T-helper 9 cell (primary cell): ENCODE measurements at places on chromosomes 12 and 14.

- DNase-seq: no peak
Measured at GRCh38 chr12:107287436-107288413, 194.4 kb upstream of the CRY1 start.

- no peak for DNase-seq
Measured at GRCh38 chr12:95151821-95152220, 65.4 kb downstream of the FGD6 start.

DNA sequence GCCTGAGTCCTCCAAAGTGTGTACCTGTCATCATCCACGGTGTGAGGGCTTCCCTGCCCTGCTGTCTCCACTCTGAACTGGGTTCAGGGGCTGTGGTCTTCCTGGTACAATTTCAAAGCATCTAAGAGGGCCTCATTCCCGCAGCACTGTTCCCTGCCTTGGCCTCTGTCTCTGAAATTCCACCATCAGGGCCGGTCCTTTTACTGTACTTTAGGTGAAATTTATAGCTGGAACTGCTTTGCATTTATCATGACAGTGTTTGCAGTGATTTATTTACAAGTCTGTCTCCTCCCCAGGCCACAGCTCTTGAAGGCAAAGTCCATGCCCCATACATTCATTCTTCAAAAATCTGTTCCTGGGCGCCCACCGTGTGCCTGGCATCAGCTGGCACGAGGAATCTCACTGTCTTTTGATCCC, 36.9 kb upstream of the NCOR2 start:
- DNase-seq: no peak

DNA sequence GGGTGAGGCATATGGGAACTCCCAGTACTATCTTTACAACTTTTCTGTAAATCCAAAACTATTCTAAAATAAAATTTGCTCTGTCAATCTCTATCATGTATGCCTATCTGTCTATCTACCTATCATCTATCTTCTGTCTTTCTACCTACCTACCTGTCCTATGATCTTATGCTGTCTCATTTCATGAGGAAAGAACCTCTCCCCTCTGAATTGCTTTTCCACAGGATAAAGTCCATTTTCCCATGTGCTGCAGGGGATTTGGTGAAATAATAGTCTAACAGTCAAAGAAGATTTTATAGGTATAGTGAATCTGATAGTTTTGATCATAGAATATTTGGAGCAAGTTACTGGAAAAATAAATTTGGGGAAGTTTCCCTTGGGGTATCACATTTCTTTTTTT, 86.8 kb upstream of the RIC8B start:
- no peak for DNase-seq

DNA sequence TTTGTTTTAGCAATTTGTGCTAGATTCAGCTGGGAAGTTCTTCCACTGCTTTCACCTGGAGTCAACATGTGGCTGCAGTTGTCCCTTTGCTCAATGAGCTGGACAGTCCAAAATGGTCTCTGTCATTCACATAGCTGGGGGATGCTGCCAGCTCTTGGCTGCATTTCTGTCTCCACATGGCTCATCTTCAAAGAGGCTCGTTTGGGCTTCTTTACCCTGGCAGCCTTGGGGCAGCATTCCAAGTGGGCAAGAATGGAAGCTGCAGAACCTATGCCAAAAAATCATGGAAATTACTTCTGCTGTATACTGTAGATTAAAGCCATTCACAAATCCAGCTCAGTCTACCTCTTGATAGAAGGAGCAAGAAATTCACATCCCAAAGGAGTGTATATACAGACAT, 199.1 kb downstream of the SLC5A8 start:
- no peak for DNase-seq

DNA sequence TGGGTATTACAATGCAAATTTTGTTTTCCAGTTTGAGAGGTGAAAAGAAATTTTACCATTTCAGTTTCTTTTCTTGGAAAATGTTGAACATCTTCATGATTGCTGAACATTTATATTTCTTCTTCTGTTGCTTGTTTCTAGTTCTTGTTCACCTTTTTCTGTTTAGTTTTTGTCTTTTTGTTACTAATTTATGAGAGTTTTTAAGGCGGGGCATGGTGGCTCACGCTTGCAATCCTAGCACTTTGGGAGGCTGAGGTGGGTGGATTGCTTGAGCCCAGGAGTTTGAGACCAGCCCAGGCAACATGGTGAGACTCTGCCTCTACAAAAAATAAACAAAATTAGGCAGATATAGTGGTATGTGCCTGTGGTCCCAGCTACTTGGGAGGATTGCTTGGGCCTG, 10.7 kb downstream of the KIF5A start:
- no peak for DNase-seq

DNA sequence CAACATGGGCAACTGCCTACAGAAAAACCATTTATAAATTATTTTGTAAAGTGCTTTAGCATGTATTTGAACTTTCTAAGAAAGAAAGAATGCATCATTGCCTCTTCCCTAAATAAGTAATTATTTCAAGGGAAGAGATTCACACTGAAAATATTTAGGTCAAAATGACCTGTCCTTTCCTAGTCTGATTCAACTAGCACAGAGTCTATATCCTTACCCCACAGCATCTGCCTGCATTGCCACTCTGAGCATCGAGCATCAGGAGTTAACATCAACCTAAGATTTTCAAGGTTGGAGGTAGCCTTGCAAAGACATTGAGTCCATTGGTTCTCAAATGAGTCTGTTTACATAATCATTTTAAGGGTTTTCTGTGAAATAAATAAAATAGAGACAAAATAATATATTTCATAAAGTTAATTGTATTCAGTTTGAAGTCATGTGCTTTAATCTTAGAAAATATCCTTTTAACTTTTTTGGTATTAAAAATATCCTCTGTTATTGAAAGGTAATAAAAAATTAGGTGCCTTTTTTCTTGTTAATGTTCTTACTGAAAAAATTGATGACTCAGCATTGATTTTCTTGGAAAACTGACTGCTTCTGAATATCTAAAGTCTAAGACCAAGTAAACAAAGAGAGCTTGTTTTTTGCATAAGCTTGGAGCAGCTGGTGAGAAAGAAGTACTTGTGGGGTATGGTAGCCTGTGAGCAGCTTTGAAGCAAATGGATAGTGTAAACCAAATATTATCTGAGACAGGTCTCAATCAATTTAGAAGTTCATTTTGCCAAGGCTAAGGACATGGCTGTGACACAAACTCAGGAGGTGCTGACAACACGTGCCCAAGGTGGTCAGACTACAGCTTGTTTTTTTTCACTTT, 269.0 kb upstream of the CLEC14A start:
- DNase-seq: no peak

GRCh38 chr12:85076688-85077430, 40.7 kb downstream of the LRRIQ1 start:
- no peak for DNase-seq

DNA sequence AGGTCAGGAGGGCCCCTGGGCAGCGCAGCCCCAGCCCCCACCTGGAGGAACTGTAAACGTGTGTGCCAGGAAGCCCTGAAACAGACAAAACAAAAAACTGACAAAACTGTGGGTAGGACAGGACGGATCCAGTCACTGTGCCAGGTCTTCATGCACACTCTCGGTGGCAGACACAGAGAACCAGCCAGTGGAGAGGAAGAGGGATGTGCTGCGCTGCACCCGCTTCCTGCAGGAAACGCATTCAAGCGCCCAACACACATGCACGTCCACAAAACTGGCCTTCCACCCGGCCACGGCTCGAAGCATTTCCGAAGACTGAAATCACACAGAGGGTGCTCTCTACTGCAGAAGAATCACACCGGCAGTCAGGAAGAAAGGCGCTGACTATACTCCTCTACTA, 16.9 kb downstream of the BRF1 start:
- no peak for DNase-seq

DNA sequence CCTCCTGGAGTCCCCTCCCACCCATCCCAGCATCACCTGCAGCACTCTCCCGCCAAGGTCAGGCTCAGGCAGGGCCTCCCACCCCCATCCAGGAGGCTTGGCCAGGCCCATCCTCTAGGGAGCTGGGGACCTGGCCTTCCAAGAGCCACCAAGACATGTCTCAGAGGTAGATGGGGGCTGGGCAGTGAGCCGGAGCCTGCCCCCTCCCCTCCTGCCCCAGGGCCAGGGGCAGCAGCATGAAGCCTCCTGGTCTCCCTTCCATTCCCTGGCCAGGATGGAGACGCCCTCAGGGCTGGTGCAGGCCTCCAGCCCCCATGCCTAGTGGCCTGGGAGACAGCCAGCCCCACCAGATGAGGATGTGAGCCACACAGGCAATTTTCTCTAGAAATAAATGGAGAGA, 69.3 kb upstream of the C14orf180 start:
- DNase-seq: no peak

DNA sequence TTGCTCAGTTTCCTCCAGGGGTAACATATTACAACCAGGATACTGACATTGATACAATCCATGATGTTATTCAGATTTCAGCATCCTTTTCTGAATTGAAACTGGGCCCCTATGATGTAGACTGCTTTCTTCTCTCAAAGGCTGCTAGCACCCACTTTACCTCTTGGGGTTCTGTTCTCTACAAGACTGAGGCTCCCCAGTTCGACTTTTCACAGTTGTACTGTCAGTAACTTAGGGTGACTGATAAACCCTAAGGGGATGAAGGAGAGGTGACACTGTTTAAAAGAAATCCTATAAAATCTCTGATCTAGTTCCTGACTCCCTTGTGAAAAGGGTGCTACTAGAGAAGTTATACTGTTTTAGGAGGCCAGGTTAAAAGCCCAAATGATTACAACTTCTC, 818 bp downstream of the VPS33A start:
- no peak for DNase-seq

- no peak for DNase-seq
Measured at GRCh38 chr14:99272632-99272898, 568 bp upstream of the BCL11B start.

- DNase-seq: no peak
Measured at GRCh38 chr14:54658836-54659235, 91.9 kb downstream of the SAMD4A start.

DNA sequence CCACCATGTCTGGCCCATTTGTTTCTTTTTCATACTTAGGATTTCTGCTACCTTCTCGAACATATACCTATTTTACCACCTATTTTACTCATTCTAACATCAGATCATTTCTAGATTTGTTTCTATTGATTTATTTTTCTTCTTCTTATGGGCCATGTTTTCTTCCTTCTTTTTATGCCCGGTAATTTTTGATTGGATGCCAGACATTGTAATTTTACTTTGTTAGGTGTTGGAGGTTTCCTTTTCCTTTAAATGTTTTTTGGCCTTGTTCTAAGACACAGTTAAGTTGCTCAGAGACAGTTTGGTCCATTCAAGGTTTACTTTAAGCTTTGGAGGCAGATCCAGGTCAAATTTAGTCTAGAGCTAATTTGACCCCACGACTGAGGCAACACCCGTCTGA, 14.7 kb upstream of the BEGAIN start:
- DNase-seq: no peak

GRCh38 chr12:128977441-128977840, 124.2 kb downstream of the GLT1D1 start:
- DNase-seq: no peak

DNA sequence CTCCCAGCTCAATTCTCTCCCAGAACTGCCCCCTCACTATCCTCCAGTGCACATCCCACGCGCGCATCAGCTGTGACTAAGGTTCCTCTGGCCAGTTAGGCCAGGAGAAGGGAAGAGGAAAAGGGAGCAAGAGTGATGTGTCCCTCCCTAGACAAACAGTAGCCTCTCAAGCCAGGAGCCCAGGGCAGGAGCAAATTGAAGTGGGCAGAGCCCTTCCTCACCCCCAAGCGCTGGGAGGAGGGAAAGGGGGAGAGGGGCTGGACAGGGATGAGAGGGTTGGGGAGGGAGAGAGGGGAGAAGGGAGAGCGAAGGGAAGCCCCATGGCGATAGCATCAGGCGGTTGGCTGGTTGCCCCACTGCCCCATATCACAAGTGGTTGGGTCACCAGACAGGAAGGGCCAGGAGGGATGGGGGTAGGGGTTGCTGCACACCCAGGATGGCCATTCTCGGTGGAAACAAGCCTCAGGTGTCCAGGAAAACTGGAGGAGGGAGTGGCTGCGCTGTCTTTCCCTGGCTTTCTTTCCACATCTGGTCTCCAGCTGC, 1.1 kb downstream of the CD63 start:
- DNase-seq: no peak

DNA sequence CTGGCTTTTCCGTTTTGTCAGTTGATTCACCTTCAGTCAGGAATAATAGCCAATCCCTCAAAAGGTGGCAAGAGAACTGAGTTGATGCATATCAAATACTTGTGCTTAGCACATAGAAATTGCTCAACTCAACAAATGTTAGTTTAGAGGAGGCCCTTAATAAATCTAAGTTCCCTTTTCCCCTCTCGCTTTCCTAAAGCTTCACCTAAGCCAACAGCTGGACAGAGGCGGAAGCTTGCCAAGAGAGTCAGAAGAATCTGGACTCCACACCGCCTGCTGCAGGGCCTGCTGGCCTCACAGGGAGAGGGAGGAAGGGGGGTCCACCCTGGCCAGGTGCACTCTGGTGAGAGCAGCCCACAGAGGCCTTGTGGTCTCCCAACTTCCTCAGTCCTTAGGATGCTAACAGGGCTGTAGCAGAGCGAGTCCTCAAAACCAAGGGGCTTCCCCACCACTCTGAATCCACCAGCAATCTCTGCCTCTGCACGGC, 213.1 kb downstream of the CHST11 start:
- DNase-seq: peak; percentile 3

- DNase-seq: no peak
Measured at GRCh38 chr14:98323836-98324235, 948.2 kb downstream of the BCL11B start.

DNA sequence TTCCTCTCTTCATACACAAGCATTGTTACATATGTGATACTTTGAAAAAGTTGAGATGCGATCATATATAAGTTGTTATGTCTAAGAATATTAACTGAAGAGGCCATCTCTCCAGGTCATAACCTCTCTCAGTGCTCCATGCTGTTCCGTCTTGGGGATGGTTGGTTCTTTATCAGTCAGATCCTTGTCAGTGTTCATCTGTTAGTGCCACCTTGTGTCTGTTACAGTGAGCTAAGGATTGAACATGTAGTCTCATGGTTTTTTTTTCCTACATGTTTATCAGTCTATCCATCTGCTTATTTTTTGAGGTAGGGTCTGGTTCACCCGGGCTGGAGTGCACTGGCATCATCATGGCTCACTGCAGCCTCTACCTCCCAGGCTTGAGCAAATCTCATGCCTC, 30.5 kb downstream of the EP400 start:
- no peak for DNase-seq

DNA sequence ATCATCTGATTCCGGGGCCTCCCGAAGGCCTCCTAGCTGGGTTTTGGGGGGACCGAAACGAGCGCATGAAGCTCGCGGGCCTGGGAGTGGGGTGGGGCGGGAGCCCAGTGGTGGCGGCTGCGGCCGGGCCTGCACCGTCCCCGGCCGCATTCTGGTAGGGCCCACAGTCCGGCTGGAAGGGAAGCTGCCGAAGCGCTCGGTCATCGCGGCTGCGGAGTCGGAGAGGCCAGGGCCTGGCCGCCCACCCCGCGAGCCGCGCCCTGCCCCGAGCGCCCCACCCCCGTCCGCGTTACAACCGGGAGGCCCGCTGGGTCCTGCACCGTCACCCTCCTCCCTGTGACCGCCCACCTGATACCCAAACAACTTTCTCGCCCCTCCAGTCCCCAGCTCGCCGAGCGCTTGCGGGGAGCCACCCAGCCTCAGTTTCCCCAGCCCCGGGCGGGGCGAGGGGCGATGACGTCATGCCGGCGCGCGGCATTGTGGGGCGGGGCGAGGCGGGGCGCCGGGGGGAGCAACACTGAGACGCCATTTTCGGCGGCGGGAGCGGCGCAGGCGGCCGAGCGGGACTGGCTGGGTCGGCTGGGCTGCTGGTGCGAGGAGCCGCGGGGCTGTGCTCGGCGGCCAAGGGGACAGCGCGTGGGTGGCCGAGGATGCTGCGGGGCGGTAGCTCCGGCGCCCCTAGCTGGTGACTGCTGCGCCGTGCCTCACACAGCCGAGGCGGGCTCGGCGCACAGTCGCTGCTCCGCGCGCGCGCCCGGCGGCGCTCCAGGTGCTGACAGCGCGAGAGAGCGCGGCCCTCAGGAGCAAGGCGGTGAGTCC, at the start of gene KLC1:
KLC1 (plus strand) TSS at position 528 of the 819 bp plus-strand sequence. CDS start 25,354 bp downstream, outside the sequence.
- DNase-seq: peak; percentile 81
